ENCODE measurements at places on chromosomes 7 and 10. TPM values are rescaled to one million over a fixed set of nuclear protein-coding genes. Genes with fewer than 3 reads are reported as not detected.

- peak; percentile 34 for DNase-seq
These were observed 103.7 kb downstream of the CXCL12 start for GRCh38 chr10:44281089-44281613.

ZNF786 gene
- total RNA-seq, result 6.5 TPM

ANKRD30A gene
- total RNA-seq, result not detected

AASS gene
- 26.4 TPM for total RNA-seq

DNA sequence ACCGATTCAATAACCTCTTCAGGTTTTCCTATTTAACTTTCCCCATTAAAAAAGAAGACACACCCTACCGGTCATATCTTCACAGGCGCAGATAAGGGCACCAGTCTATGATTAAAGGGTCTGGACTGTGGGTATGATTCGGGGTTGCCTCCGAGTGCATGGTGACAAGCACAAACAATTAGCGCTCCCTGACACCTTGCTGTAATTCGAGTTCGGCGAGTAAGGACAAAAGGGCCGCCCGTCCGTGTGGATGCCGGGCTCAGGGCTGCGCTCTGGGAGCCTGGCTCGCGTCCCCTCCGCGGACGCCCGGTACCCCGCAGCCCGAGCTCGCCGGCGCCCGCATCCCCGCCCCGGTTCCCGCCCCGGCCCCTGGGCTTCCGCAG is 111.9 kb upstream of the RHEB start:
- peak; percentile 71 for DNase-seq

ITPRID1 gene
- total RNA-seq, result not detected

IFIT1B gene
- total RNA-seq, result not detected

ENO4 gene
- 0.29 TPM for total RNA-seq

ORC5 gene
- total RNA-seq, result 22.1 TPM
